Activated naive CD4-positive, alpha-beta T cell (primary cell): ENCODE measurements at places on chromosomes 2 and 18.

- DNase-seq = no peak
Observed at GRCh38 chr2:232979871-232980461, 33.1 kb downstream of the NGEF start.

DNA sequence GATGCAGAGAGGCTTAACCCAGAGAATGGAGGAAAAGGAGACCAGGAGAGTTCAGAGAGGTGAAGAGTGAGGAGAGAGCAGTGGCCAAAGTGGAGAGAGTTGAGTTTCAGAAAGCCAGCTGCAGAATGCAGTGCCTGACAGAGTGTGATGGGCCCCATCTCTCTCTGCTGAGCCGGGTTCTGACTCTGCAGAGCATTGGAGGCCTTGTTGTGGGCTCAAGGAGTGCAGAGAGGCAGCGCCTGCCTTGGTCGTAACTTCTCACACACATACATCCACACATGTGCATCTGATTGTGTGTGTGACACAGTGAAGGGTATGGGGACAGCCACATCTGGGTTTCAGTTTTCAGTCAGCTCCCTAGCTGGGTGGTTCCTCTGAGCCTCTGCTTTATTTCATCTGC, 58.8 kb downstream of the AGAP1 start:
- DNase-seq = no peak

GRCh38 chr2:224731665-224732064, 15.5 kb upstream of the CCDC195 start:
- no peak for DNase-seq

GRCh38 chr2:75494137-75494769, 66.5 kb downstream of the EVA1A start:
- DNase-seq = no peak

DNA sequence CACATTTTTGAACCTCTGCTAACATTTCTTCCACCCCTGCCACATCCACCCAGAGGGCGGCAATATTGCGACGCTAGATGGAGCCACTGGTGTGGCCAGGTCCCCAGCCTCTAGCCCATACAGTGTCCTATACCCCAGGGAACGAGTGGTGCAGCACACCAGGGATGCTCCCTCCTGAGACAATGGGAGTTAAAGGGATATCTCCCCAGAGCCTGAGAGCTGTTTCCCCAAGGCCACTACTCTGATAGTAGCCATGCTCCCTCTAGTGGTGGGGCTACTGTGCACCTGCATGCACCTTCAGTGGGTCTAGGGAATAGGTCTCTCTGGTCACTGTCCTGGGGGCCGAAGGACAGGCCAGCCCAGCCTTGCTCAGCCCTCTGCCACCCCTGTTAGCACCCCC, 336.4 kb upstream of the FSHR start:
- DNase-seq = no peak
